ENCODE measurements at places on chromosomes 1 and 21.

- peaks cover 29% of the 10 kb centered on the region for H3K4me1 ChIP-seq
- peaks cover 2% of the 10 kb centered on the region for H3K36me3 ChIP-seq
- DNase-seq, result no peak
- H3K27ac ChIP-seq, result no peak overlapping the region
- no peaks in the 10 kb centered on the region for H3K27me3 ChIP-seq
Observed at GRCh38 chr1:27605300-27605766, 1.4 kb upstream of the AHDC1 start.

- DNase-seq, result no peak
- H3K4me3 ChIP-seq, result no peak overlapping the region
- H3K27ac ChIP-seq, result no peak overlapping the region
- H3K4me1 ChIP-seq, result no peaks in the 10 kb centered on the region
- peaks cover 10% of the 10 kb centered on the region for H3K36me3 ChIP-seq
Observed at GRCh38 chr1:62608905-62609304, 11.6 kb downstream of the ANGPTL3 start.

GRCh38 chr1:55673416-55673815 is 458.3 kb upstream of the USP24 start:
- H3K36me3 ChIP-seq, result no peaks in the 10 kb centered on the region
- H3K4me1 ChIP-seq, result no peaks in the 10 kb centered on the region
- no peak overlapping the region for H3K27ac ChIP-seq
- peaks cover 2% of the 10 kb centered on the region for H3K27me3 ChIP-seq
- DNase-seq, result no peak
- H3K4me3 ChIP-seq, result no peak overlapping the region

- DNase-seq, result no peak
- no peaks in the 10 kb centered on the region for H3K27me3 ChIP-seq
- H3K27ac ChIP-seq, result no peak overlapping the region
- peaks cover 38% of the 10 kb centered on the region for H3K36me3 ChIP-seq
Observed at GRCh38 chr1:10440305-10440704, 9.5 kb upstream of the CORT start.

- DNase-seq, result no peak
- H3K36me3 ChIP-seq, result peaks cover 2% of the 10 kb centered on the region
- H3K4me3 ChIP-seq, result no peak overlapping the region
- H3K4me1 ChIP-seq, result peaks cover 10% of the 10 kb centered on the region
- H3K27me3 ChIP-seq, result peaks cover 26% of the 10 kb centered on the region
- no peak overlapping the region for H3K27ac ChIP-seq
Observed at GRCh38 chr1:110119843-110120242, 7.6 kb downstream of the UBL4B start.

- no peak for DNase-seq
- peaks cover 56% of the 10 kb centered on the region for H3K27me3 ChIP-seq
- no peak overlapping the region for H3K4me3 ChIP-seq
- peaks cover 18% of the 10 kb centered on the region for H3K4me1 ChIP-seq
- no peak overlapping the region for H3K27ac ChIP-seq
Observed at GRCh38 chr1:47448462-47449222, 10.8 kb downstream of the FOXD2 start.

Data from activated T-cell treated with anti-CD3 and anti-CD28 coated beads, Interleukin-2, amount 50 U/mL, for 24 hours (primary cell).